Breast epithelium (tissue), 4 donors: ENCODE measurements at places on chromosomes 11 and 22.

DNA sequence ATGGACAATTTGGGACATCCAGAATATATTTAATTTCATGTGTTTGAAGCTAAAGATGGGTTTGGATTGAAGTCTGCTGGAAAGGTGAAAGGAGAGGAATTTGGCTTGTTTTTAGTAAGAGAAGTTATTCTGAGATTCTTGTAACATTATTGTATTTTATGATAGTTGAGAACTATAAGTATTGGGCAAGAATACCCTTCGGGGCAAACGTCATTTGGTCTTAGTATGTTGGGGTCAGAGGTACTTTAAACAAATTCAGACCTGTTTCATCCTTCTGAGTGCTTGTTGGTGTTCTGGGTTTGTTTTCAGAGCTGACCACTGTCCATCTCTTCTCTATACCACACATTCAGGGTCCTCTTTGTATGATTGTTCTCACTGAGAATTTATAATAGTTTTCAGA, 19.5 kb downstream of the PANX1 start:
- no peak for DNase-seq

GRCh38 chr11:12264361-12264760, 113.0 kb upstream of the PARVA start:
- DNase-seq, result no peak

GRCh38 chr22:41674846-41675340, 13.8 kb downstream of the SNU13 start:
- peak; percentile 3 for DNase-seq

DNA sequence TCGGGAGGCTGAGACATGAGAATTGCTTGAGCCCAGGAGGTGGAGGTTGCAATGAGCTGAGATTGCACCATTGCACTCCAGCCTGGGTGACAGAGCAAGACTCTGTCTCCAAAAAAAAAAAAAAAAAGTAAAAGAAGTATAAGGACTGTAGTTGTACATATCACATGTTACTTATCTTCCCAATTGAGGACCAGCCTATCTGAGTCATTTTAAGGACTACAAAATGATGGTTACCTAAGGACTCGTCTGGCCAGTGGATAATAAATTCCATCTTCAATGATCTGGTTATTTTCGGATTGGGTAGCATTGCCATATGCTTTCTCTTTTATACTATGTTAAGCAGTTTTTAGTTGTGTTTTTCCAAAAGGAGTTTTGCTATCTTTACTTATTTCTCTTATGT, 55.3 kb downstream of the PPFIA1 start:
- DNase-seq, result no peak

GRCh38 chr11:18878211-18878610, 61.0 kb downstream of the MRGPRX1 start:
- no peak for DNase-seq

DNA sequence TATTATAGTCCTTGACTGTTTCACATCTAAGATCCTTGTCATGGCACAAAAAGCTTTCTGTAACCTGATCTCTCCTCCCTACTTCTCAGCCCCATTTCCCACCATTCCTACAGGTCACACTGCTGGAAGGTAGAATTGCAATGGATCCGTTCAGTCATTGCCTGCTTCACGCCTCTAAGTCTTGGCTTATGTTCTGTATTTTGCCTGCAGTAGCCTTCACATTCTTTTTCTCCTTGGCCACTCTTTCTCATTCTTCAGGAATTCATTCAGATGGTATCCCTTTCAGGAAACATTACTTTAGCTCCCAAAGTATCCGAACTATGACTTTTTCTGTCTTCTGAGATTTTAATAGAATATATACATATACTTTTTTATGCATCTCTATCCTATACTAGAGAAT, 731.5 kb downstream of the NTM start:
- no peak for DNase-seq

DNA sequence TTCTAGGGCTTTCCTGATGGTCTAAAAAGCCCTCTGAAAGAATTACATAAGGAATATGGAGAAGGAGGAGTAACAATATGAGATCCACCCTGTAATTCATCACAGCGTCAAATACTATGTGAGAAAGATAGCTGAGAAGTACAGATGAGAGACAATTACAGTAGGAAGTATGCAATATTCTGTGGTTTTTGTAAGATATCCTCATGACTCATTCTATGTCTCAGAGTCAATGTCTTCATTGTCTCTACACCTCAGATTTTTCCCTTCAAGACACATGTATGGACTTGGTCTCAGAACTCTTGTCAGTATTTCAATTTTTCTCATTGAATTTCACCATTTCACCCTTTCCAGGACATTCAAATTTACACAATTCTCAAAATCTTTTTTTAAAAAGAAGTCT, 343.3 kb upstream of the CTSC start:
- no peak for DNase-seq

GRCh38 chr22:39808081-39808480, 85.5 kb downstream of the ENTHD1 start:
- DNase-seq, result no peak

DNA sequence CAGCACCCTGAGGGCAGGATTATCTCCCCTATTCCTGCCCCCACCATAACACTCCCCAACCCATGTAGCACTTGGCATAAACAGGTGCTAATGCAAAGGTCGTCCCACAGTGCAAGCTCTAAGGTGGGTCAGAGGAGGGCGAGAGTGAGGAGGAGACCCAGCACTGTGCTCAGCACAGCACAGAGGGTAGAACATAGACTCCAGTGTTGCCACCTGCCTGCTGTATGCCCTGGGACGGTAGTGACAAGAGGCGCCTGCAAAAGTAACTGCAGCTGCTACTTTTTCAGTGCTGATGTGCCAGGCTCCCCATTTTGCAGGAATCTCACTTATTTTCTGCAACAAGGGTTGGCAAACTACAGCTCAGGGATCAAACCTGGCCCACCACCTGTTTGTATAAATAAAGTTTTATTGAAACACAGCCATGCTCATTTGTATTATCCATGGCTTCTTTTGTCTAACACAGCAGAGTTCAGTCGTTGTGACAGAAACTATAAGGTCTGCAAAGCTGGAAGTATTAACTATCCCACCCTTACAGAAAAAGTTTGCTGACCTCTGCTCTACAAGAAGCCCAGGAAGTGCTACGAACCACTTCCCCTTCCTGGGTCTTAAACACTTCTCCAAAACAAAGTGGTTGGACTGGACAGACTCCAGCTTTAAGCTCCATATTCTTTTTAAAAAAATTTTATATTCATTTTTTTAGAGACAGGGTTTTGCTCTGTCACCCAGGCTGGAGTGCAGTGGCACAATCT, 16.9 kb upstream of the CDC42BPG start:
- DNase-seq, result no peak

DNA sequence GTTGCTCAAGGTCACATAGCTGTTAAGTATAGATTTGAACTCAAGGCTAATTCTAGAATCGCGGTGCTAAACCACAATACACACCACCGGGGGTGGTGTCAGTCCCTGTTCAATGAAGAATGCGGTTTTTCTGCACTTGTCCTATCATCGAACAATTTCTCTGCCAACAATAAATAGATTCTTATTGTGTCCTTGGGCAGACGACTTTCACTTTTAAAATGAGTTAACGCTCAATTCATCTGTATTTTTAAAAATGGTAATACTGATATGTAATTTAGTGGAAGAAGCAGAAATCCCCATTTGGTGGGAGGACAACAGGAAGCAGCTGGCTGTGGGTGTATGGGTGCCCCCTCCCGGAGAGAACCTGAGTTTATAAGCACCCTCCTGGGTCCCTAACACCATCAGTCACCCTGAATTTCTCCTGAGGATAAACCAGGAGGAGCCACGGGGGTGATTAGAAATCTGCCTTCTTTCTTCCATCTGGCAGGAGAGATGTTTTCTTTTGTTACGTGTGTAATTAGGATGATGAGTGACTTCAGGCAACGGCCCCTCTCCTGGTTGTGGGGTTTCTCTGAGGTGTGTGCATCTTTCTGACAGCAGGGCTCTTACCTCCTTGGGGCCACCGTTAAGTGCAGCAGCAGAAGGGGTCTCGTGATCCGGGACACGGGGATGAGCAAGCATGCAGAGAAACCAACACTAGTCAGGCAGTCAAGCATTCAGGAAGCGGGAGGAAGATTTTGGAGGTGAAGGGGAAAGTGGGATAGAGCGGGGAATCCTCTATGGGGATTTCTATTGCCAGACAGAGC, 87.7 kb downstream of the GRAMD1B start:
- DNase-seq, result no peak

DNA sequence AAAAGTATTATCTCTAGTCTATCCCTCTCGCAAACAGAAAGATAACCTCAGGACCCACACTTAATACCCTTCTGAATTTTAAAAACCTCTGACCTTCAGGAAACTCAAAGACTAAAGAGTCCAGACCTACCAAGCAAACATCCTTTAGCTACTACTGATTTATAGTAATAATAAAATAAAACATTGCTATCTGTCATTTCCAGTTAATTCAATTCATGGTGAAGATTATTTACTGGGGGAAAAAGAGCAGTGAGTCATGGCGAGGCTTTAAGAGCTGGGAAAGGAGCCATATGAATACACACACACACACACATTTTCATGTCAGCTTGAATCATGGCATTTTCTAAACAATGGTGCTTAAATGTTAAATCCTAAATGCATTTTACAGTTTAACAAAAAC, 87.1 kb downstream of the FAM76B start:
- no peak for DNase-seq

GRCh38 chr11:12170984-12171383, 60.6 kb downstream of the MICAL2 start:
- no peak for DNase-seq
